CD8-positive, alpha-beta memory T cell (primary cell): ENCODE measurements at places on chromosomes 1 and 21. TPM values are rescaled to one million over a fixed set of nuclear protein-coding genes. Genes with fewer than 3 reads are reported as not detected.
A peak's percentile ranks its signal among the peaks of the same experiment; 100 is the strongest.

SPRR3 gene
- total RNA-seq, result not detected

DNA sequence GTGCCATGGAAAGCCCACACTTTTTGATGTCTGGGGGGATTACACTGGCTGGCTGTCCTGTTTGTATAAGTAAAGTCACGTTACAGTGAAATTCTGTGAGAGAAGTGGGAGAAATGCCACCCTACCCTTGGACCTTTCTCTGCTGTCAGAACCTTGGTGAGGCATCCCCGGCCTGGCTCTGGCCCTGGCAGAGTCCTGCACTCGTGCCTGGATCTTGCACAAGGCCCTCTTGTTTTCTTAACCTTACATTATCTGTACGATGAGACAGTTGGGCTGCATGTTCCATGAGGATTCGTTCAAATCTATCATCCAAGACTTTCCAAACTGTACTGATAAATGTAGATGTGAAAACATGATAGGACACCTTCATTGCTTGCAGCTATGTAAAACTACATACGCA is 11.4 kb downstream of the SNAP47 start:
- DNase-seq, result no peak
- H3K36me3 ChIP-seq, result peaks cover 13% of the 10 kb centered on the region
- no peak overlapping the region for H3K4me3 ChIP-seq
- no peaks in the 10 kb centered on the region for H3K27me3 ChIP-seq

IQGAP3 gene
- 4.7 TPM for total RNA-seq

GRCh38 chr1:25573961-25574360 is 30.6 kb downstream of the LDLRAP1 start:
- H3K4me1 ChIP-seq, result peaks cover 32% of the 10 kb centered on the region
- no peaks in the 10 kb centered on the region for H3K36me3 ChIP-seq
- no peak overlapping the region for H3K4me3 ChIP-seq
- DNase-seq, result no peak
- no peak overlapping the region for H3K27ac ChIP-seq

OR2T35 gene
- total RNA-seq, result not detected

DNA sequence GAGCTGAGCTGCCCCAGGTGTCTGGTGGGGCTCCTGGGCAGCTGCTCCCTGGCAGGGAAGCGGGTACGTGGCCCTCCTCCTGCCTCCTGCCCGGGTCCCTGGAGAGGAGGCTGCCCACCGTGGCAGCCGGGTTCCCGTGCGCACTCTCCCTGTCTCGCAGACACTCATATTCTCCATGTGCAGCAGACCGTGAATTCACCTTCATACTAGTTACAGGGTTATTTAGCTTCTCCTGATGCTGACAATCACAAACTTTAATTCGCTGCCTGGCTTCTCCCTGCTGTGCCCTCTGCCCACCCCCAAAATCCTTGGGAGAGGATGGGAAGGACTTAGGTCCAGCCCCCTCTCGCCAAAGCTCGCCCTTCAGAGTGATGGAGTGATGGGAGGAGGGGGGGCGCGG is 95.3 kb downstream of the CASZ1 start:
- no peaks in the 10 kb centered on the region for H3K36me3 ChIP-seq
- no peaks in the 10 kb centered on the region for H3K27me3 ChIP-seq
- no peaks in the 10 kb centered on the region for H3K4me1 ChIP-seq
- no peak overlapping the region for H3K4me3 ChIP-seq
- no peak overlapping the region for H3K27ac ChIP-seq

- no peak overlapping the region for H3K4me3 ChIP-seq
- no peak overlapping the region for H3K27ac ChIP-seq
- H3K27me3 ChIP-seq, result no peaks in the 10 kb centered on the region
- DNase-seq, result no peak
These were observed 48.1 kb upstream of the UBE2U start for GRCh38 chr1:64155278-64155677.

GRCh38 chr1:56072310-56072709 is 507.1 kb downstream of the PLPP3 start:
- no peak for DNase-seq
- H3K36me3 ChIP-seq, result no peaks in the 10 kb centered on the region
- no peak overlapping the region for H3K27ac ChIP-seq

DNA sequence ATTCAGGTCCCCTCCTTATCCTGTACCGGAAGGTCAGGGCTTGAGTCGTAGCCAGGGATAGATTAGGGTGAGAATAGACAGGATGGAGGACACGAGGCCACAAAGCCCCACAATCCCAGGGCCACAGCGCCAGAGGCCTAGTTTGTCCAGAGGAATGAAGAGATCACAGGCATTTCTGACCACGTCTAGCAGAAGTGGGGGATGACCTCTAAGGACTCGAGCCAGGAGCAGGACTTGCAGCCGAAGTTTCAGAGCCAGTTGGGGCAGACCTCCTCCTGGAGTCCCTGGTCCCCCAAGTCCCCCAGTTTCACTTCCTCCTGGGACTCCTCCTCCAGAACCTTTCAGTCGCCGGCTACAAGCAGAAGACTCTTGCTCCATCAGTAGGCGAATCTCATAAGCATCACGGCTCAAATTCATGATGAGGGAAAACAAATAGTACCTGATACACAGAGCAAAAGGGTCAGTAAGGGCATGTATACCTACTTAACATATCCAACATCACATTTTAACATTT is 2.3 kb upstream of the ITGA10 start:
- peaks cover 17% of the 10 kb centered on the region for H3K36me3 ChIP-seq
- DNase-seq, result no peak
- H3K27me3 ChIP-seq, result no peaks in the 10 kb centered on the region
- no peak overlapping the region for H3K27ac ChIP-seq

- no peak overlapping the region for H3K4me3 ChIP-seq
- no peaks in the 10 kb centered on the region for H3K36me3 ChIP-seq
- no peak for DNase-seq
- no peak overlapping the region for H3K27ac ChIP-seq
- H3K4me1 ChIP-seq, result peaks cover 9% of the 10 kb centered on the region
- no peaks in the 10 kb centered on the region for H3K27me3 ChIP-seq
These were observed 73.5 kb downstream of the ZNF644 start for GRCh38 chr1:90948301-90948700.

CFHR5 gene
- total RNA-seq, result not detected

DNA sequence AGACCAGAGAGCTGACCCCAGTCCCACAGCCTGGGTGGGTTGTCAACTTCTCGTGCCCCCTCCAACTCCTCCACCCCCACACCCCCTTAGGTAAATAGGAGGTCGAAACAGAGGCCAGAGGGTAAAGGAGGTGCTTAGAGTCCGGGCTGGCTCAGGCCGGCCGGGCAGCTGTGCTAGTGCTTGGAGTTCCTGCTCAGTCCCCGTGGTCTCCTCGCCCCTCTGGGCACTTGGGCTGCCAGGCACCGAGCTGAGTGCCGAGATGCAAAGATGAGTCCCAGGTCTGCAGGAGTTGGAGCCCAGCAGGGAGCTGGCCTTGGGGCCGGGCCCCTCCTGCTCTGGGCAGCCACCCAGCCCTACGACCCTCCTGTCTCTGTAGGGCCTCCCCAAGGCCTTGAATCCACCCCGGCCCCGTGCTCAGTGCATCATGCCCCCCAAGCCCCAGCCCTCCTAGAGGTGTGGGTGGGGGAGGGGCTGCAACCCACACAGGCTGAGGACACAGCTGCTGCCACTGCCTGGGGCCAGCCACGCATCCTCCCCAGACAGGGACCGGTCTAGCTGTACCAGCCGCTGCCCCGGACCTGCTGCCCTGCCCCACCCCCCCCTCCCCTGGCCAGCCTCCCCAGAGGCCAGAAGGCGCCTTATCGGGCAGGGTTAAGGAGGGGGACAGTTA is 1.9 kb downstream of the SMIM1 start:
- H3K27me3 ChIP-seq, result no peaks in the 10 kb centered on the region
- peak overlapping the region; percentile 73 for H3K27ac ChIP-seq
- H3K36me3 ChIP-seq, result no peaks in the 10 kb centered on the region
- H3K4me1 ChIP-seq, result peaks cover 12% of the 10 kb centered on the region
- no peak overlapping the region for H3K4me3 ChIP-seq

DNA sequence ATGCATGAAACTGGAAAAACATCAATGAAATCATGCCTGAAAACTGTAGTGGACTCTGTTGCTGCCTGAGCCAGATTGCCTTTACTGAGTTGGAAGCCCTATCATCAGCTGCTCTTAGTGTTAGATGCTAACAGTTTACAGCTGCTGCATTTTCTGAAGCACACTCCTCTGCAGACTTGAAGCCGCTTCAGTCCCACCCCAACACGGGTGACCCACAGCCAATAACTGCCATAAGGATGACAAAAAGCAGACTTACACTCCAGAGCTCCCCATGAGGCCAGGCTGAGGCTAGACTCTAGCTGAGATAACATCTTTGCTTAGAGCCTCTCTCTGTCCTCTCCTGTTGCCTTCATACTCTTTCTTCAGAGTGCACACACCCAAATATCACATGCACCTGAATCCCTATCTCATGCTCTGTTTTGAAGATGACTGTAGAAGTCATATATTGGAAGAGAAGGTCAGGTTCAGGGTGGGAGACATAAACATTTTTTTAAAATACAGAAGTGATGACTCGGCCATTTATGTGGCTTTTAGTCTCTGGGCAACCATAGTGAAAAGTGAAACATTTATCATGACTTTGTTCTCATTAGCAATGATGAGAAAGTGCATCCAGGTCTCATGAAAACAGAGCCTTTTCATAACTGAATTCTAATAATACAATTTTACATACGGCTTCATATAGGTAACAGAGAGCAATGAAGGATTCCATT is 161.0 kb downstream of the KCNK2 start:
- H3K4me3 ChIP-seq, result no peak overlapping the region
- no peak for DNase-seq
- no peak overlapping the region for H3K27ac ChIP-seq
- H3K36me3 ChIP-seq, result no peaks in the 10 kb centered on the region

SELL gene
- total RNA-seq, result 48.5 TPM

GMEB1 gene
- total RNA-seq, result 21.3 TPM

LCE1A gene
- total RNA-seq, result not detected

GRCh38 chr21:34792504-34793089 is 123.8 kb downstream of the CLIC6 start:
- no peak overlapping the region for H3K4me3 ChIP-seq
- H3K27ac ChIP-seq, result no peak overlapping the region
- H3K27me3 ChIP-seq, result no peaks in the 10 kb centered on the region
- no peaks in the 10 kb centered on the region for H3K4me1 ChIP-seq
- no peak for DNase-seq
- H3K36me3 ChIP-seq, result peaks cover 45% of the 10 kb centered on the region

GRCh38 chr1:2854611-2855010 is 53.1 kb upstream of the TTC34 start:
- H3K27me3 ChIP-seq, result no peaks in the 10 kb centered on the region
- no peak for DNase-seq
- H3K4me1 ChIP-seq, result no peaks in the 10 kb centered on the region
- H3K36me3 ChIP-seq, result no peaks in the 10 kb centered on the region
- no peak overlapping the region for H3K27ac ChIP-seq

GRCh38 chr1:183457449-183457848 is 14.8 kb upstream of the SMG7 start:
- H3K36me3 ChIP-seq, result no peaks in the 10 kb centered on the region
- H3K4me1 ChIP-seq, result no peaks in the 10 kb centered on the region
- no peak for DNase-seq
- no peak overlapping the region for H3K4me3 ChIP-seq
- H3K27ac ChIP-seq, result no peak overlapping the region

DNA sequence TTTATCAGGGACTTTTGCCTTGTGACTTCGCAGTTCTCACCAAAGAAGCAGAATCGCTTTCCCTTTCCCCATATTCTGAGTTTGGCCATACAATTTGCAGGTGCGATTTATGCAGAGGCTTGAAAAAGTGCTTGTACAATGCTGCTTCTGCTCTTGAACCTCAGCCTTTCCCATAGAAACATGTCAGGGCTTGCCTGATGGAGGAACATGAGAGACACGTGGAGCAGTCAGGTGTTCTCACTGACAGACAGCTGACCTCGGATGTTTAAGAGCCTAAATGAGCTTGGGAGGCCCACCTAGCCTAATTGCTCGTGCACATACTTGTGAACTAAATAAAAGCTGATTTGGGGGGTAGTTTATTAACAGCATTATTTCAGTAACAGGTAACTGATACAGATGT is 290.0 kb downstream of the S1PR1 start:
- H3K36me3 ChIP-seq, result no peaks in the 10 kb centered on the region
- no peak overlapping the region for H3K4me3 ChIP-seq
- DNase-seq, result no peak
- H3K27me3 ChIP-seq, result no peaks in the 10 kb centered on the region
- H3K4me1 ChIP-seq, result no peaks in the 10 kb centered on the region

GRCh38 chr1:150532860-150533259 is 16.3 kb upstream of the ADAMTSL4 start:
- H3K4me3 ChIP-seq, result no peak overlapping the region
- no peak for DNase-seq
- H3K27ac ChIP-seq, result no peak overlapping the region
- H3K36me3 ChIP-seq, result no peaks in the 10 kb centered on the region
- no peaks in the 10 kb centered on the region for H3K4me1 ChIP-seq

PLA2G2A gene
- total RNA-seq, result not detected

TCHH gene
- 0.11 TPM for total RNA-seq

DNA sequence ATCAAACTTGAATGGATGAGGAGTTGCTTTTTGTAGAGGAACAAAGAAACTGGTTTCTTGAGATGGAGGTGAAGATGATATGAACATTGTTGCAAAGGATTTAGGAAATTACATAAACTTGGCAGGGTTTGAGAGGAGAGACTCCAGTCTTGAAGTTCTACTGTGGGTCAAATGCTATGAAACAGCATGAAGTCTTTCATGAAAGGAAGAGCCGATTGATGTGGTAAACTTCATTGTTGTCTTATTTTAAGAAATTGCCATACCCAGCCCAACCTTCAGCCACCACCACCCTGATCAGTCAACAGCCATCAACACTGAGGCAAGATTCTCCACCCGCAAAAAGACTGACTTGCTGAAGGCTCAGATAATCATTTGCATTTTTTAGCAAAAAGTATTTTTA is 52.2 kb downstream of the SIPA1L2 start:
- no peak overlapping the region for H3K4me3 ChIP-seq
- H3K27me3 ChIP-seq, result no peaks in the 10 kb centered on the region

- no peak overlapping the region for H3K27ac ChIP-seq
- no peaks in the 10 kb centered on the region for H3K4me1 ChIP-seq
- no peak for DNase-seq
- no peak overlapping the region for H3K4me3 ChIP-seq
- H3K36me3 ChIP-seq, result no peaks in the 10 kb centered on the region
These were observed 497.5 kb downstream of the RWDD3 start for GRCh38 chr1:95731466-95731865.

- H3K27me3 ChIP-seq, result no peaks in the 10 kb centered on the region
- H3K27ac ChIP-seq, result no peak overlapping the region
- H3K36me3 ChIP-seq, result no peaks in the 10 kb centered on the region
- no peak overlapping the region for H3K4me3 ChIP-seq
- DNase-seq, result no peak
These were observed 27.2 kb upstream of the SRP9 start for GRCh38 chr1:225750420-225750819.

ANGPTL7 gene
- not detected for total RNA-seq

GRCh38 chr1:37922767-37923550 is 23.9 kb downstream of the INPP5B start:
- H3K36me3 ChIP-seq, result no peaks in the 10 kb centered on the region
- no peak for DNase-seq
- H3K4me1 ChIP-seq, result peaks cover 21% of the 10 kb centered on the region
- H3K4me3 ChIP-seq, result no peak overlapping the region

KIF2C gene
- 41.4 TPM for total RNA-seq

- no peaks in the 10 kb centered on the region for H3K4me1 ChIP-seq
- DNase-seq, result no peak
- no peak overlapping the region for H3K27ac ChIP-seq
- H3K36me3 ChIP-seq, result no peaks in the 10 kb centered on the region
- no peak overlapping the region for H3K4me3 ChIP-seq
These were observed 9.8 kb downstream of the ERRFI1 start for GRCh38 chr1:8016210-8016894.
